ENCODE measurements at places on chromosomes 3 and 15.

DNA sequence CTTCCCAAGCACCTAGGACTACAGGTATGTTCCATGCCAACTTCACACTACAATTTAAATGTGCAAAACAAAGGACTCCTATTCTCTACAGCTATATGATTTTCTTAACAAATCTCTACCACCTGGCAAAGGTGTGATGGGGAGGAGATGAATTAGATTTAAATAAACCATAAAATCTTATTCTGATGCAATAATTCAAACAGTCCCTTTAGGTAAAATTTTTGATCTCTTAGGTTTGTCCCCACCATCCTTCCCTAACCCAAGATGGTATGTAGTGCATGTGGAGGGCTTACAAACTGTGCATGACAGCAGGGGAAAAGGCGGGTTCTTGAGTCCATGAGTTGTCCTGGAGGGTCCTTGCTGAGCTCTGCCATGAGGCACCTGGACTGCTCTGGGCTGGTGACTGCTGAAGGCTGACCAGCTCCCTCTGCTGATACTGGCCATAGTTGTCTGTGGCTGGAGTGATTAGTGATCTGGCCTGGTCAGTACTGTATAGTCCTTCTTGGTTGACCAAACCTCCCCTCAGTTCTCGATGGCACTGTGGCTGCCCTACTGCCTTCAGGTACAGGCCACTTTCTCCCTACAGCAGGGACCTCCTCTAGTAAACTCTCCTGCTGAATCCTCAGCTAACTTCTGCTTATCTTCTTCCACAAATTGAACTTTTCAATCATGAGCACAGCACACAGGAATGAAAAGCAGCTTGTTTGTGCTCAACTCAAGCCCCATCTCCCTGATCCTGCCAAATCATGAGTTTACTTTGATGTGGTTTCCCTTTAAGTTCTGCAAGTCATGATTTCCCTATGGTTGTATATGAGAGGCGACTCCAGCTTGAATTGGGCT is 30.1 kb downstream of the CFAP161 start:
- no peak for DNase-seq

DNA sequence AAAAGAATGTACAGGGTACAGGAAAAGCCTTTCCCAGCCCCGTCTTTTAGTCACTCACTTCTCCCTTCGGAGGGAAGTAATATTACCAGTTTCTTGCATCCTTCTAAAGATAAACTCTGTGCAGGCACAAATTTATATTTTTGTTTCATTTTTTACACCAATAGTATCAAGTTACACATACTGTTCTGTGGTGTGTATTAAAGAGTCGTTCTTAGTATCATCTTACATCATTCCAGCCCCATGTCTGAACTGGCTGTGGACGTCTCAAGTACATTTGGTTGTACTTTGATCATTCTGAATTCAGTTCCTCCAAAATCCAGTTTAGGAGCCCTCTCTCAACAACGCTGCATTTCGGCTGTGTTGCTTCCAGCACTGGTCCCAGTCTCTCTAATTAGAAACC is 68.7 kb downstream of the LMLN start:
- DNase-seq = no peak

DNA sequence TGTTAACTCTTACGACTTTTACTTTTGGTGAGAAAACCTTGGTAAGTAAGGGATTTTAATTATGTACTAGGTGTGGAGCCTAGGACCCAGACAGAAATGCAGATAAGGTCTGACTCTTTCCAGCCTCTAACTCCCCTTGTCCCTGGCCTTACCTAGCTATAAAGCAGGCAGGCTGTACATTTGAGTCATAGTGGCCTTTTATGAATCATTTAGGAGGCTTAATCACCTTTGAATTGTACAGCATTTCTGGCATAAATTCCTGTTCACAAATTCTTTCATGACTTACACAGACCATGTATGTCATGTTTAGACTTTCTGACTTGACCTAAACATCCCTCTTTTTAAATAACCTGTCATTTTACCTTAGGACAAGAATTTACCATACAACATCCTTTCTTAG is 47.4 kb downstream of the CHCHD4 start:
- DNase-seq = no peak

DNA sequence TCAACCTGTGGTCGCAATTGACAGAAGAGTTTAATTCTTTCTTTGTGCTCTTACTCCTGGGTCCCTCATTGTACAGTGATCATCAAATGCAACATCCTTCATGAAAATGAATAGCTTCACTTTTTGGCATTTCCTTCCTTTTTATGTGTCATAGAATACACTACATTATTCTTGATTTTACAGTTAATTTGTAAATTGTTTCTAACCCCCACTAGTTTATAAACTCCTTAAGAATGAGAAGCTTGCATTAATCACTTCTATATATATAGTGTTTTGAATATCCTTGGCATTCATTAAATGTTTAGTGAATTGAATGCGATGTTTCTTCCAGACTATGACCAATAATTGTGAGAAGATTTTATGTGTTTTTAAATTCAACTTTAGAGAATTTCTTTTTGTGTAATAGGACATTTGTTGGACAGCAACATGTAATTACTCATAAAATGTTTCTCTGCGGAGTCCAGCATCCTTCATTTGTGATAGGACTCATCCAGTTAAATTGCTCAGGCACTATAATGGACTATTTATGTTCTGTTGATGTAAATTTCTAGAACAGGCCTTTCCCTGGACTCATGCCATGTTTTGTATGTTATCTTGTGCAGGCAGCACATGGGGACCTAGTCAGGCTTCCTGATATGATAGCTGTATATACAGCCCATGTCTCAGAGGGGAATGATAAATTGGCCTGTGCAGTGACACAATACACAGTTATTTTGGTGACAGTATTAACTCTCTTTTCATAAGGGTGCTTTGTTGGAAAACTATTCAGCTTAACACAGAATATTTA is 51.3 kb downstream of the MBNL1 start:
- no peak for DNase-seq

DNA sequence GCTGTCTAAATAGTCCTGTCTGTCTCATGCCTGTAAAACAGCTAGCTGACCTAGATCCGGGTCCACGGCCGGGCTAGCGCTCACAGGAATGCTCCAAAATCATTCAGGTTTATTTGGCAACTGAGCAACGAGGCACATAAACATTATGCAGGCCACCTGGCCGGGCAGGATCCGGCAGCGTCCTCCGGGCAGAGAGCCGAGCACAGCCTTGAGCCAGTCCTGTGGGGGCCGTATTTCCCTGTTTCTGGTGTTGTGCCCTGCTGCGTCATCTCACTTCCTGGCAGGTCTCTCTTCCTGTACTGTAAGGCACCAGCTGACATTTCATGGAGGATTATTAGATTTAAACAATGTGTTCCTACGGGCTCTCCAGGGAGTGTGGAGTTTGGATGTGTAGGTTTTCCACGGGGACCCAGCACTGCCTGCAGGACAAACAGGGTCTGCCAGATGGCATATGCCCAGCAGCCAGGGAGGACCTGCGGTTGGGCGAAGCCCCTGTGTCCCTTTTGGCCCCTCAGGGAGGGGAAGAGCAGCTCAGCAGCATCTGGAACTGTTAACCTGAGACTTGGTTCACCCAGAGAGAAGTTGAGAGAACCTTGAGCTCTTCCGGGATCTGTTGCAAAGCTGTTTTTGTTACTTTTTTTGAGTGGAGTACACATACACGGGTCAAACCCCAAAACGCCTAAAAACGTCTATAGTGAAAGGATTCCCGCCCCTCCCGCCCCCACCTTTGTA is 16.6 kb upstream of the LRRK1 start:
- DNase-seq = no peak

- peak; percentile 15 for DNase-seq
These were observed 15.9 kb upstream of the LCMT2 start for GRCh38 chr15:43346305-43346704.

Data from CD4-positive, alpha-beta T cell treated with Interleukin-17A for 1 hour (primary cell).